ENCODE measurements at places on chromosomes 13 and 19. TPM values are rescaled to one million over a fixed set of nuclear protein-coding genes. Genes with fewer than 3 reads are reported as not detected.

GRCh38 chr13:105426441-105426840 lies 1109.0 kb downstream of the EFNB2 start:
- no peak overlapping the region for H3K27ac ChIP-seq
- no peaks in the 10 kb centered on the region for H3K4me1 ChIP-seq

- no peak for DNase-seq
- H3K4me1 ChIP-seq, result peaks cover 4% of the 10 kb centered on the region
- no peak overlapping the region for H3K27ac ChIP-seq
- H3K36me3 ChIP-seq, result no peaks in the 10 kb centered on the region
Measured at GRCh38 chr19:38868551-38868950, 9.5 kb downstream of the RINL start.

- no peaks in the 10 kb centered on the region for H3K36me3 ChIP-seq
- H3K4me3 ChIP-seq, result no peak overlapping the region
- peaks cover 8% of the 10 kb centered on the region for H3K4me1 ChIP-seq
- no peaks in the 10 kb centered on the region for H3K27me3 ChIP-seq
- DNase-seq, result no peak
- no peak overlapping the region for H3K27ac ChIP-seq
Measured at GRCh38 chr19:49567861-49568441, 12.4 kb downstream of the NOSIP start.

- DNase-seq, result no peak
- peaks cover 47% of the 10 kb centered on the region for H3K4me1 ChIP-seq
- no peak overlapping the region for H3K4me3 ChIP-seq
- no peaks in the 10 kb centered on the region for H3K27me3 ChIP-seq
Measured at GRCh38 chr19:33511346-33511745, 10.2 kb downstream of the PEPD start.

Gene IL4I1
- not detected for total RNA-seq

Gene LGALS14
- total RNA-seq, result not detected

Gene LIM2
- not detected for total RNA-seq

Gene OSCAR
- total RNA-seq, result 0.53 TPM

Gene TNNI3
- 0.62 TPM for total RNA-seq

Gene TJP3
- 27.0 TPM for total RNA-seq
